Liver (tissue), 10 donors: ENCODE measurements at places on chromosomes 7 and 10.

DNA sequence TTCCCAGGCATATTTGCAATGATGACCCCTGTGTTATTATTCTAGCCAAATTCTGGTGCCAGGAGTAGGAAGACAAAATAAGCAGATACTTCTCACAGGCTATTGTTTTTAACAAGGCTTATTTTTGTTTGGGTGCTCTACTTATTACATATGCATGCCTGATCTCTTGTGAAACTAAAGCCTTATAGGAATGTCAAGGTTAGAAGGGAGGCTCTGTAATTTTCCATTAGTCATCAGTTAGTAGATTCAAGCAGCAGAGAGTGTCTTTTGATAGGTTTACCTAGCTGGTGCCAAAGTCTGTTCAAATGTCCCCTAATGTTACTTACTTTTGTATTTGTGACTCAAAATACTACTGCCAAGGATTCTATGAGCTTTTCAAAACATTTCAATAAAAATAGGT is 11.7 kb upstream of the TMEM106B start:
- no peak overlapping the region for H3K4me3 ChIP-seq
- H3K4me1 ChIP-seq = no peaks in the 10 kb centered on the region
- DNase-seq = no peak
- H3K36me3 ChIP-seq = no peaks in the 10 kb centered on the region

DNA sequence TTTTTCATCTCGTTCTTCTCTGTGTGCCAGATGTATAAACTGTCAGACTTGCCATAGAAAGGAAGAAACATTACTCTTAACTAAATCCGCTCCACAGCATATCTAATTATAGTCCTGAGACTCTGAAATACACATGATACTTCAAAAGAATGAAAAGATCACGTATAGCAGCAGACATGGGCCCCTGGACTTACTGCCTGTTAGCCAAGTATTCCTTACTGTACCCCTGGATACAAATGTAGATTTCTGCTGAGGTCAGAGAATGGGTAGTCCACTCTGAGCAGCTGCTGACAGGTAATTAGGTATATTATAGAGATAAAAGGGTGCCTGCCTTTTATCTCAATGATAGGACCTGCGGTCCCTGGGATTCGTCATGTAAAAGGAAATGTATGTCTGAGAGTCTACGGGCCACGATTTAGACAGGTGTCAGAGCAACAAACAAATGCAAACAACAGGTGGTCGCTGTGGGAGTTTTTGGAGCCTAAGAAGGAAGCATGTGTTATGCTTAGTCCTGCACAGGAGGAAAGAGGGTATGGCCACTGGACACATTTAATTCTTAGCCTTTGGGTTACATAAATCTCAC is 69.4 kb downstream of the VOPP1 start:
- no peaks in the 10 kb centered on the region for H3K4me1 ChIP-seq
- H3K27me3 ChIP-seq = no peaks in the 10 kb centered on the region
- H3K4me3 ChIP-seq = no peak overlapping the region
- no peak for DNase-seq
- H3K27ac ChIP-seq = no peak overlapping the region
- no peaks in the 10 kb centered on the region for H3K36me3 ChIP-seq

DNA sequence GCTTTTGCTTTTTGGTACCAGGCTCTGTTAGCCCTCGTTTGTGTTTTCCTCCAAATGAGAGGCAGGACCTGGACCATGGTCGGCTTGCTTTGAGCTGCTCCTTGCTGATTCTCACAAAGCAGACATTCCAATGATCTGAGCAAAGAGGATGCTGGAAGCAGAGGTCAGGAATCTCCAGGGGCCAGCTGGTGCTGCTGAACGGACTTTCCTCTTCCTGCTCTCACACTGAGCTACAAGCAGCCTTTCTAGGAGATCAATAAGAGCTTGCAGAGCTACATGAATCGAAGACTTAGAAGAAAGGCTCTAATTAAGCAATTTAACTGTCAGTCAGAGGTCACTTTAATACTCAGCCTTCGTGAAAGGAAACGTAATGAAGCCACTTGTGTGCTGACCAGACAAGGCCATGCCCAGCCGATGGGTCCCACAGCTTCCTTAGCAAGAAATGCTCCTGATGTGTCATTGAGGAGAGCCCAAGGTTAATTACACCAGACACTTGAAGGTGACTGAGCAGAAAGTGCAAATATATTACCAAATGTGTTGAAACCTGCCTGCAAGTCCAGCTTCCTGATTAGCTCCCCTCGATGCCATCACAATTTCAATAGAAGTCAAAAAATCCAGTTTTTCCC is 151.3 kb upstream of the RSU1 start:
- no peaks in the 10 kb centered on the region for H3K4me1 ChIP-seq
- no peaks in the 10 kb centered on the region for H3K36me3 ChIP-seq
- no peak overlapping the region for H3K27ac ChIP-seq
- no peak for DNase-seq
- no peaks in the 10 kb centered on the region for H3K27me3 ChIP-seq
- no peak overlapping the region for H3K4me3 ChIP-seq

DNA sequence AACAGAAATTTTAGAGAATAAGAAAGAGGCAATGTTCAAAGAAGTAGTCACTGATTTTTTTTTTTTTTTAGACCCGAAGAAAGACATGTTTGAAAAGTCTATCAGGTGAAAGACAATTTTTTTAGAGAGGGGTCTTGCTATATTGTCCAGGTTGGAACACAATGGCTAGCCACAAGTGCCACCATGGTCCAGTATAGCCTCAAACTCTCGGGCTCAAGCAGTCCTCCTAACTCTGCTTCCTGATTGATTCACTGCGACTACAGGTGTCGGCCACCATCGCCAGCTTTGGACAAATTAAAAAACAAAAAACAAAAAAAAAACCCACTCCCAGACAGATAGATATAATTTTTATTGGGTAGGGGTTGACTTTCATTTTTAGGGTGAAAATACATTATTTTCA is 22.3 kb downstream of the FAM149B1 start:
- H3K4me3 ChIP-seq = no peak overlapping the region
- no peaks in the 10 kb centered on the region for H3K4me1 ChIP-seq
- H3K36me3 ChIP-seq = peaks cover 1% of the 10 kb centered on the region
- H3K27ac ChIP-seq = no peak overlapping the region
- no peaks in the 10 kb centered on the region for H3K27me3 ChIP-seq

GRCh38 chr10:117266400-117266799 is 25.5 kb downstream of the SLC18A2 start:
- no peak overlapping the region for H3K27ac ChIP-seq
- no peaks in the 10 kb centered on the region for H3K4me1 ChIP-seq
- no peak for DNase-seq
- no peak overlapping the region for H3K4me3 ChIP-seq
- no peaks in the 10 kb centered on the region for H3K36me3 ChIP-seq

DNA sequence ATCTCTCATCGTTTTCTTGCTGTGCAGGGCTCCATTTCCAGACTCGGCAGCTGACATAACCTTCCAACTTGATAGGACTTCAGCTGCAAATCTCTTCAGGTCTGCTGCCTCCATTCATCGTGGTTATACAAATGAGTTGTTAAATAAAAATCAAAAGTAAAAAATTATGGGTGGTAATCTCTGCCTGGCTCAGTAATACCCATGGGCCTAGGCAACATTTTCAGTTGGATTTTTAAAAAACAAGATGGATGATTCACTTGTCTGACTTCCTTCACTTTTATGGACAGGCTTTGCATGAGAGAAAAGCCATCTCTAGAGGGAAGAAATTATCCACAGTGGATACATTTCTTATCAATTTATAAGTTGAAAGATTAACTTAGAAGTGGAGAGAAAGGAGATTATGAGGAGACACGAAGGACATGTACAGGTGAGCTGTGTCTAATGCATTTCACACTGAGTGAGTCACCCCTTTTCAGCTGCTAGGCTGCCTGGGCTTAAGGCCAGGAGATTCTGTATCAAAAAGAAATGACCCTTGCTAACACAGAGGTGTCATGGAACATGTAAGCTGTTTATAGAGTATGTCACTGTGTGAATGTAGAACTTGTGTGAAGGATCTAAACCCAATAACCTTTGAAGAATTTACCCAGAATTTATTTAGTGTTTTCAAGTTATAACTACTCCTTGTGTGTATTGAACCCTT is 495.1 kb downstream of the AUTS2 start:
- DNase-seq = no peak
- no peaks in the 10 kb centered on the region for H3K27me3 ChIP-seq
- H3K36me3 ChIP-seq = no peaks in the 10 kb centered on the region
- H3K27ac ChIP-seq = no peak overlapping the region
- H3K4me3 ChIP-seq = no peak overlapping the region

DNA sequence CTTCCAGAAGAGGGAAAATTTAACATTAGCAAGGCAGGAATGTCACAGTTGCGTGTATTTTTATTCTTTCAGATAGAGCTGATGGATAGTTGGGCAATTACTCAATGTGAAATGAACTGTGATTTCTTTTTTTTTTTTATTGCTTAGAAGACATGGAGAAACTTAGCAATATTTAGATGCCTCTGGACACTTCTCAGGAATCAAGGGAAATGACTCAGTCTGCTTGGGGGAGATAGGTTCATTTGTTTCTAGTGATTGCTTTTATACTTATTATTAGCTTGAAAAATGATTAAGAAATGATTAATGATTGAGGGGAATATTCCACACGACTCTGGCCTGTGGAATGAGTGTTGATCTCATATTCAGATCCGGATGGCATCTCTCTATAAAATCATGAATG is 33.1 kb upstream of the TBX20 start:
- H3K27me3 ChIP-seq = peaks cover 2% of the 10 kb centered on the region
- H3K4me1 ChIP-seq = no peaks in the 10 kb centered on the region
- H3K4me3 ChIP-seq = no peak overlapping the region
- no peaks in the 10 kb centered on the region for H3K36me3 ChIP-seq
- no peak overlapping the region for H3K27ac ChIP-seq

DNA sequence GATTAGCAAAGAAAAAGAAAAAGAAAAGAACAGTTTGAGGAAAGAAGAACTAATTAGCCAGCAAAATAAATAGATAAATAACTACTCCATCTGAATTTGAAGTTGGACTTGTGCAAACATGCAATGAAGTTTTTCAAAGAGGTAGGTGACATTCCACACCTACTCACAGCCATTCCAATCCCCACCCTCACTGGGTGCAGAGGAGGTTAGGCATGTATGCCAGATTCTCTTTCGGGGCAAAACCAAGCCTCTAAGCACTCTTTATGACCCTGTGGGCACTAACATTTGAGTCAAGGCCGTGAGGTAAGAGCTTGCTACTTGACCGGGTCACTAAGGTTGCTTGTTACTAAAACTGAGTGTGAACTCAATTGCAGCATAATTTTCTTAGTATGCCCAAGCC is 108.4 kb upstream of the SEMA3A start:
- no peak overlapping the region for H3K27ac ChIP-seq
- no peaks in the 10 kb centered on the region for H3K36me3 ChIP-seq
- DNase-seq = no peak
- no peak overlapping the region for H3K4me3 ChIP-seq

GRCh38 chr10:84160663-84161362 is 12.8 kb upstream of the GPR15LG start:
- no peak for DNase-seq
- peaks cover 4% of the 10 kb centered on the region for H3K27me3 ChIP-seq
- H3K4me3 ChIP-seq = no peak overlapping the region
- no peaks in the 10 kb centered on the region for H3K36me3 ChIP-seq

- no peaks in the 10 kb centered on the region for H3K27me3 ChIP-seq
- peaks cover 15% of the 10 kb centered on the region for H3K4me1 ChIP-seq
- H3K27ac ChIP-seq = no peak overlapping the region
- no peak for DNase-seq
- H3K36me3 ChIP-seq = no peaks in the 10 kb centered on the region
- no peak overlapping the region for H3K4me3 ChIP-seq
These were observed 13.3 kb downstream of the CYP2W1 start for GRCh38 chr7:996079-996872.

GRCh38 chr10:112274831-112275230 is 8.4 kb upstream of the TECTB start:
- no peaks in the 10 kb centered on the region for H3K27me3 ChIP-seq
- no peak overlapping the region for H3K4me3 ChIP-seq
- H3K27ac ChIP-seq = peak overlapping the region; percentile 93
- no peak for DNase-seq

GRCh38 chr10:85902051-85902450 is 464.5 kb downstream of the GRID1 start:
- no peak overlapping the region for H3K4me3 ChIP-seq
- no peak overlapping the region for H3K27ac ChIP-seq
- no peaks in the 10 kb centered on the region for H3K27me3 ChIP-seq

- no peaks in the 10 kb centered on the region for H3K36me3 ChIP-seq
- H3K4me3 ChIP-seq = no peak overlapping the region
- peak overlapping the region; percentile 97 for H3K27ac ChIP-seq
- H3K27me3 ChIP-seq = no peaks in the 10 kb centered on the region
- DNase-seq = no peak
These were observed 69.0 kb downstream of the TCF7L2 start for GRCh38 chr10:113019096-113019495.

GRCh38 chr7:95004618-95005247 is 97.3 kb downstream of the PPP1R9A start:
- no peak for DNase-seq
- H3K4me3 ChIP-seq = no peak overlapping the region
- H3K27me3 ChIP-seq = no peaks in the 10 kb centered on the region
- no peak overlapping the region for H3K27ac ChIP-seq
- H3K4me1 ChIP-seq = no peaks in the 10 kb centered on the region
- no peaks in the 10 kb centered on the region for H3K36me3 ChIP-seq

GRCh38 chr10:132806110-132806509 is 20.2 kb upstream of the NKX6-2 start:
- H3K4me1 ChIP-seq = no peaks in the 10 kb centered on the region
- H3K27me3 ChIP-seq = no peaks in the 10 kb centered on the region

- no peak overlapping the region for H3K4me3 ChIP-seq
- no peaks in the 10 kb centered on the region for H3K27me3 ChIP-seq
- H3K4me1 ChIP-seq = no peaks in the 10 kb centered on the region
- DNase-seq = no peak
- H3K27ac ChIP-seq = no peak overlapping the region
These were observed 258.9 kb downstream of the REEP3 start for GRCh38 chr10:63780101-63780500.

DNA sequence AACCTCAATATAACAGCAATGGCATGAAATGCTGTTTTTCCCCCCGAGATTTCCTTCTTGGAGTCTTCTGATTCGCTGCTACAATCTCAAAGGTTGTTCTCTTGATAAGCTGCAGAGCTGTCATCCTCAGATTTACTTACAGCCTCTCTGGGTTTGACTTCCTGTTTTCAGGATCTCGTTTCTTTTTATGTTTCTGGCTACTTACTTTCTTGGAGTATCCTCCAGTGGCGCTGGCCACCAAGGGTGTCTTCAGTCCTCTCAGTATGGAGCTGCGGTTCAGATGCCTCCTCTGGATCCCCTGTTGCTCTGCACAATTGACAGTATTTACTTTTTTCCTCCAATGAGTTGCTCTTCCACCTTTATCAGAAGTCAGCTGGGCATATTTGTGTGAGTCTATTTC is 152.0 kb upstream of the TMEM72 start:
- no peak overlapping the region for H3K4me3 ChIP-seq
- H3K27me3 ChIP-seq = no peaks in the 10 kb centered on the region
- no peaks in the 10 kb centered on the region for H3K4me1 ChIP-seq
- no peak overlapping the region for H3K27ac ChIP-seq
- DNase-seq = no peak
- no peaks in the 10 kb centered on the region for H3K36me3 ChIP-seq

DNA sequence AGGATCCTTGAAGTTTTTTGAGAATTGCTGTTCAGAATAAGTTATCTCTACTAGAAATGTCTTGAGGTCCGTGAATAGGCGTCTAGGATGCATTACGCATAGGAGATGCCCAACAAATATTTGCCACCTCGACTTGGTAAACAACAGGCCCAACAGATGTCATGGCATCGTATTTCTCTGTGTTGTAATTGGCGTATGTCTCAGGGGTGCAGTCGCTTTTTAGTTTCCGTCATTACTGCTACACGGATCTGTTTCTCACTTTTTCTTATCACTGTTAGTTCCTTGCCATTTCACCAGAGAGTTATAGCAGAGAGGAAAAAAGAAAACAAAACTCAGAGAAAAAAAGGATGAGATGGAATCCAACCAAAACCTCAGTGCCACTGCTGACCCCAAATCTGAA is 73.0 kb upstream of the SFMBT2 start:
- H3K27ac ChIP-seq = no peak overlapping the region
- H3K27me3 ChIP-seq = no peaks in the 10 kb centered on the region
- H3K36me3 ChIP-seq = no peaks in the 10 kb centered on the region
- no peak for DNase-seq
- H3K4me1 ChIP-seq = no peaks in the 10 kb centered on the region
